ENCODE measurements at places on chromosomes 6 and 20.
A peak's percentile ranks its signal among the peaks of the same experiment; 100 is the strongest.

DNA sequence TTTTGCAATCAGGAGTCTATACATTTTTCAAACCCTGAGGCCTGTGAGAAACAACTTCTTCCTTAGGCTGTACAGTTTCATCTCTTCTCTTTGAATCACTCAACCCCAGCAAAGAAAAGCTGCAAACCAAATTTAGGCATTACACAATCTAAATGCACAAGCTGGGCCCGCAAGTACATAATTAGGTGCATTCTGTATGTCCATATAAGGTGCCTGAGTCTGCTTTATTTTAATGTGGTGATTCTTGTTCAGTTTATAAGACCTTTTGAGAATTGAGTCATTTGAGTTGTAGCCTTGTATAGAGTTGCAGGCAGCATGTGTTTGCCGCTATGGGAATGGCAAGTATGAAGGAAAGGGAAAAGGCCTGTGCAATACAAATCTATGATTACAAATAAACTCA, 709.6 kb upstream of the MARCKS start:
- DNase-seq: no peak

DNA sequence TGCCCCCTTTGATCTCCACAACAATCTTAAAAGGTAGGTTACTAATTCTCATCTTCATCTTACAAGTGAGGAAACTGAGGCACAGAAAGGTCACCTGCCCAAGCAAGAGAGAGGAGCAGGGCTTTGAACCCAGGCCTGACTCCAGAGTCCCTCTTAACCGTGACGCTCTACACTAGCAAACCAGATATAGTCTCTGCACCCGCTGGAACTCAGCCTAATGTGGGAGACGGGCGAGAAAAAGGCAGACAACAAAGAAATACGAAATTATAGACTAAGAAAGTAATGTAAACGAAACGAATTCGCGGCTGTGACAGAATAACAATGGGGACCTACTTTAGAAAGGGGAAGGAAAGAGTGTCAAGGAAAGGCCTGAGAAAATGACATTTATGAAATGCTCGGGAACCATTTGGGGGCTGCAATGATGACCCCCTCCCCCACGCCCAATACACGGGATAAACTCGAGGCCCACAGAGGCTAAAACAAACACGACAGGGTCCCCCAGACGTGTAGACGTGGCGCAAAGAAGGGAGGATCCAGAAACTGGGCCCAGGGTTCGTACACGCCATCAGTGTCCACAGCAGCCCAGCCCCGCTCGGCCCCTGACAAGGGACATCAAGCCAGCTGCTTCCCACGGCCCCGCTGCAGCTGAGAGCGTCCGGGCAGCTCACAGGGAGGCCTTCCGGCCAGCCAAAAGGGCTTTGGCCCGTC, 637 bp downstream of the TRPC4AP start:
- DNase-seq: no peak

DNA sequence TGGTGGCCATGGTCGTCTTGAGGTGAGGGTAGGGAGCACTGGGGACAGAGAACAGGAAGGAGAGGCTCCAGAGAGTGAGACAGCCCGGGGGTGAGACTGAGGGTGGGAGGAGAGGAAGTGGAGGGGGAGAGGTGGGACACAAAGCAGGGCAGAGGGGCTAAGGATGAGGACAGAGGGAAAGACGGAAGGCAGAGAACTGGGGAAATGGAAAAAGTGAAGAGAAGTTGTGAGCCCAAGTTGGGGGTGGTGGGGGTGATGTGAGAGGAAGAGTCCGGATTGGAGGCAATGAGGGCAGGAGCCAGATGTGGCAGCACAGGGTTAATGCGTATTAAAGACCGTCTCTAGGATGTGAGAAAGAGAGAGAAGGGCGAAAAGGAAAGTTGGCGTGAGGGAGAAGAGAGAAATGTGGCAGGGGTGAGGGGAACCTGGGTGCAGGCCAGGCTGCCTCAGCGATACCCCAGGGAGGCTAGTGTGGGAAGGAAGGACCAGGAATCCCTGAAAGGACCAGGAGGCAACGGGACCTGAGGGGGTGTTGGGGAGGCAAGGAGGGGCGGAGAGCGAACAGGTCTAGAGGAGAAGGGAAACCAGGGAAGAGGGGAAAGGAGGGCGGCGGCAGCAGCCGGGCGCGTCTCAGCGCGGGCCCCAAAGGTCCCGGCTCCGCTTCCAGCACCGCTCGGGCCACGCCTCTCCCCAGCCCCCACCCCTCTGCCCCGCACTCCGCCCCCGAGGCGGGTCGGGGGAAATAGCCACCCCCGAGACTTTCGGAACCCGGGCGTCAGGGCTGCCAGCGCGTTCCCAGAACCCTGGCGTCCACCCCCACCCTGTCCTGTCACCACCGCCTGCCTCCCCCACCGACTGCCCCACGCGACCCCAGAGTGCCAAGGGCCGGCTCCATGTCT, at the start of gene PPP1R18:
Gene PPP1R18, minus strand, starts transcription at position 637 of the 899 bp plus-strand sequence. Its CDS starts 627 bp downstream, at position 10.
- DNase-seq: peak; percentile 90

GRCh38 chr20:4788314-4788713, 66.6 kb downstream of the PRND start:
- DNase-seq: no peak

- no peak for DNase-seq
Observed at GRCh38 chr6:4459032-4459431, 317.2 kb upstream of the CDYL start.

DNA sequence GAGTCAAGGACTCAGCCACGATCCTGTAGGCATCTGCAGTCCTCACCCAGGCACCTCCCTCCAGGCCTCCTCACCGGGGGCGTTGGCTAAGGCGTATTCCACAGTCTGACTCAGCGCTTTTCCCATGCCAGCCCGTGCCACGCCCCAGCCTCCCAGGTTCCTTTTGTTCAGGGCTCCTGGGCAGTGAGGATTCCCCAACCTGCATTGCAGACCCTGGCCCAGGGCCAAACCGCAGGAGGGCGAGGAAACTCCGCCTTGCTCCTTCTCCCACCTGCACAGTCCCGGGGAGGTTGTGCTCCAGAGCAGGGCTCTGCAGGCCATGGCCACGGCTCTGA, 202.8 kb upstream of the CST7 start:
- no peak for DNase-seq

GRCh38 chr6:73642530-73642929, 11.3 kb downstream of the SLC17A5 start:
- DNase-seq: no peak

DNA sequence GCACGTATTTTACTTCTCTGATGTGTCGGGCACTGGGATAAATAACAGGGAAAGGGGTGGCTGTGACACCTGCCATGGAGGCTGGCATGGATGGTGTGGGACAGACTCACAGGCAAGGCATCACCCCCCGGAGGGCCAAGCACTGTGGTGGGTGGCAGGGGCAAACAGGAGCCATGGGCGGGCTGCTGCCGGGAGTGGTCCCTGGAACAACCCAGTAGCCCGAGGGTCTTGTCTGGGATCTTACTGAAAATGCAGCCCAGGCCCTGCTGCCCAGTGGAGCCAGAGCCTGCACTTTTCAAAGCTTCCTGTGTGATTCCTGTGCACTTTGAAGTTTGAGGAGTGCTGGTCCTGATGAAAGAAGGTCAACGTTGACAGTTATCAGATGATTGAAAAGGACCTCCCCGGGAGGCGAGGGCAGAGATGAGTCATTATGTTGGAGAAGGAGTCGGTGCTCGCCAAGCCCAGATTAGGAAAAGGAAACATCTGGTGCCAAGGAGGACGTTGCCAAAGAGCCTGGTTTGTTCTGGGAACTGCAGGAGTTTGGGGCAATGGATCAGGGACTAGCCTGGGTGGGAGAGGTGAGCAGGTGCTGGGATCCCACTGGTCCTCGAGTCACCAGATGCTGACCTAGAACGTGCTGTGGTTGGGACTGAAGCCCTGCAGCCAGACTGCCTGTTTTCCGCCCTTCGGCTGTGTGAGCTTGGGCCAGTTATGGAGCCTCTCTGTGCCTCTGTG, 130.0 kb upstream of the GGTLC1 start:
- DNase-seq: no peak

DNA sequence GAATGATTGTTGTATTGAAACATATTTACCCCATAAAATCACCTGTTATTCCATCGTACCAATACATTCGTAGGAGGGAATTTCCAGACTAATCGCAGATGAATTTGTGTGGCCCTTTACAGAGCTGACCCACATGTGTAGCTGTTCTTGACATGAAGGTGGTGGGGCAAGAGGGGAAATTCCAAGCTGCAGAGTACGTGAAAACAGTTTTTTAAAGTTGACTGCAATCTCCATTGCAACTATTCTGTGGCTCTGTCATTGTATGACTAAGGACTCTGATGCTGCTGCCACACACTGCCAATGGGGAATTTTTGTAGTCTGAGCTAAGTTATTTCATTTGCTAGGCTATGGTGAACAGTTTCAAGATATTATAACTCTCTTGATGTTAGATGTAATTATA, 46.4 kb upstream of the ADTRP start:
- no peak for DNase-seq

DNA sequence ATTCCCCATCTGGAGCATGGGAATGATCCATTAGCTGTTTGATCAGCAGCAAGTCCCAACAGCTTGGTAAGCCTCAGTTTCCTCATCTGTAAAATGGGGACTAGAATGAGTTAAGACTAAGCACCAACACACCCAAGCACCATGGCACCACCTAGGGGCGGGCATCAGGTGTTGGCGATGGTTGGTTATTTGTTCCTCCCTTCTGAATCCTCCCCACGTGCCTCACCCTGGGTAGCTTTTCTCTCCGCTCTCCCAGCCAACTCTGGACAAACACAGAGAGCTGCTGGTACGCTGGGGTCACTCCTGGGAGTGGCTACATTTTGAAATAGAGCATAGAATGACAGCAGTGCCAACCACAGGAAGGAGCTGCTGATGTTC, 13.3 kb upstream of the ITPR3 start:
- DNase-seq: no peak

- no peak for DNase-seq
Observed at GRCh38 chr20:35129647-35130069, 17.5 kb downstream of the EDEM2 start.

DNA sequence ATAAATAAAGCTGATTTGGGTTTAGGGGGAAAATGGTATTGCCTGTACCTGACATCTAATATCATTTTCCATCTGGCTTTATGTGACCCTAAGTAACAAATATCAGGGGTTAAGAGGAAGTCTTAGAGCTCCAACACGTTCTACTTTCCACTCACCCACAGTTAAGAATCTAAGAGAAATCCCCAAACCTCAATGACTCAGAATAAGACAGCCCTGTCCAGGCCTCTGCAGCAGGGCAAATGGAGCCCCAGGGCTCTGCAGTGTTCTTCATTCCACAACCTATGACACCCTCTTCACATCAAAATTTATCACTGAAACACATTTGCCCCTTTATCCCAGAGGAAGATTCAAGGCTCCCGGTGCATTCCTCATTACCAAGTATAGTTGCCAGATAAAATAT, 20.3 kb upstream of the TENT5A start:
- no peak for DNase-seq

GRCh38 chr6:157220485-157220884, 102.8 kb downstream of the TMEM242 start:
- DNase-seq: no peak

GRCh38 chr6:10177704-10178103, 237.2 kb downstream of the TFAP2A start:
- DNase-seq: no peak

DNA sequence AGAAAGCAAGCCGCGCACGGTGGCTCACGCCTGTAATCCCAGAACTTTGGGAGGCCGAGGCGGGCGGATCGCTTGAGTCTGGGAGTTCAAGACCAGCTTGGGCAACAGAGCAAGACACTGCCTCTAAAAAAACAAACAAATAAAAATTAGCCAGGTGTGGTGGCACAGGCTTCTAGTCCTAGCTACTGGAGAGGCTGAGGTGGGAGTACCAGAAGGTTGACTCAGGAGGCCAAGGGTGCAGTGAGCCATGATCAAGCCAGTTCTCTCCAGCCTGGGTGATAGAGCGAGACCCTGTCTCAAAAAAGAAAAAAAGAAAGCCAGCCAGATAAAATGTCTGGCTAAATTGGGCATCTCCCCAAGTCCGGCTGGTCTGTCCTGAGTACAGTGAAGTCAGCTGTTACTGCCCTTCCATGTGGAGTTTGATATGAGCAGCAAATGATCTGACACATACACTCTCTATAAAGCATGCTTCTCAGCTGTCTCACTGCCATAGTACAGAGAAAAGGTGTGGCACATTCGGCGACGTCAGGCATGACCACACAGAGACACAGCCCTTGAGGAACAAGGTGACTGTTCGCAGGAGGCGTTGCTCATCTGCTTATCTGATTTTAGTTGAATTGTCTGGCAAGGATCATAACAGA, 13.0 kb downstream of the CD83 start:
- DNase-seq: no peak

- no peak for DNase-seq
Observed at GRCh38 chr6:46412662-46413061, 78.6 kb downstream of the RCAN2 start.

DNA sequence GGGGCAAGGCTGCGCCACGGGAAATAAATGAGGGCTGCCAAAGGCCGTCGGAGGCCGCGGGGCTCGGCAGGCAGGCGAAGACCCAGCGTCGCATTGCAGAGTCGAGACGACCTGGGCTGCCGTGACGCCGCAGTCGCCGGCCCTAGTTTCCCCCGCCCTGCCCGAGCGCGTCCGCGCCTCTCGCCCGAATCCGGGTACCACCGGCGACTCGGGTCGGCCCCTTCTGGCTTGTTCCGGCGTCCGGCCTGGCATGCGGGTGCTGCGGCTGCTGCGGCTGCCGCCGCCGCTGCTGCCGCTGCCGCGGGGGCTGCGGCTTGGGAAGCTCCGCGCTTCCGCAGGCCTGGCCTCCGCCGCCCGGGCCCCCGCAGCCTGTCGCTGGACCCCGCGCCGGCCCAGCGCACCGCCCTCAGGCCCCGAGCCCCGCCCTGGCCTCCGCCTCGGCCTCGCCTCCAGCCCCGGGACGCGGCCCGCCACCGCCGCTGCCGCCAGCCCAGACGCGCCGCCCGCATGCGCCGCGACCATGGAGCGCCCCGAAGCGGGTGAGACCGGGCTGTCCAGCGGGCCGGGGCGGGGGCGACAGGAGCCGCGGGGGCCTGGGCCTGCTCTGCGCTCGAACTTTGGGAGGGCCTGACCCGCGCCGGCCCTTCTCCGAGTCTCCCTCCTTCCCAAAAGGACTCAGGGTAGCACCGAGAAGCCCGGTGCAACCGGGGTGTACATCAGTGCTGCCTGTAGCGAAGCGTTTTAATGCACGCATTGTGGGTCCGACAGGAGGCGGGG, at the start of gene AKAP7:
Gene AKAP7, plus strand, starts transcription at position 224 of the 777 bp plus-strand sequence. Its CDS starts 297 bp downstream, at position 521.
- peak; percentile 85 for DNase-seq
